ENCODE measurements at places on chromosomes 6 and 20.

DNA sequence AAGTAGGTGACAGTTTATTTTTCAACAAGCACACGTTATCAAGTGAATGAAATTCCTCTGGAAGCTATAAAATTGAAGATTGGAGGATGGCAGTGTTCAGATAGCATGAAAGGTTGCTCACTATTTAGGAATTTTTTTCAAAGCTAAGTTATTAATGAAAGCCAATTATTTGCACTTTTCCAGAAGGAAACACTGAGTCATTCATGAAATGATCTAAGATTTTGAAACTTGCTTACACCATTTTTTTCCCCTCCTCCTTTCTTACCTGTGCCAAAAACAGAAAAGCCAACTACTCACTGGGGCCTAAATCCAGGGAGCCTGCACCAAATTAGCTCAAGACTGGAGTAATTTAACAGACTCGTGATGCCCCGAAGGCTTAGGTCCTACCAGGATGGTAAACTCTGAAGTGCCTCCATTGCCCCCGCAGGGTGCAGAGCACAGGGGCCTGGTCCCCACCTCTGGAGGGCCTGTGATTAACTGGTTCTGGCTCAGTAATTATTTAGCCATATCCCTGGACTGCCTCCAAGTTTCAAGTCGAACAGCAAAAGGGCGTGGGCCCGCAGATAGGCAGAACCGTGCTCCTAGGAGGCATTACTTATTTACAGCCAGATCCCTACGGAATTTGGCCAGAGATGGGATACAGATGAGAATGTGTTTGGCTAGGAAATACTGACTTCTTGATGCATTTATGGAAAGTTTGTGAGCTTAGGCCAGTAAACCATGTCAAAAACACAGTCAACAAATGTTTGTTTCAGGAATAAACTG is 28.0 kb upstream of the ZNF217 start:
- DNase-seq: no peak

DNA sequence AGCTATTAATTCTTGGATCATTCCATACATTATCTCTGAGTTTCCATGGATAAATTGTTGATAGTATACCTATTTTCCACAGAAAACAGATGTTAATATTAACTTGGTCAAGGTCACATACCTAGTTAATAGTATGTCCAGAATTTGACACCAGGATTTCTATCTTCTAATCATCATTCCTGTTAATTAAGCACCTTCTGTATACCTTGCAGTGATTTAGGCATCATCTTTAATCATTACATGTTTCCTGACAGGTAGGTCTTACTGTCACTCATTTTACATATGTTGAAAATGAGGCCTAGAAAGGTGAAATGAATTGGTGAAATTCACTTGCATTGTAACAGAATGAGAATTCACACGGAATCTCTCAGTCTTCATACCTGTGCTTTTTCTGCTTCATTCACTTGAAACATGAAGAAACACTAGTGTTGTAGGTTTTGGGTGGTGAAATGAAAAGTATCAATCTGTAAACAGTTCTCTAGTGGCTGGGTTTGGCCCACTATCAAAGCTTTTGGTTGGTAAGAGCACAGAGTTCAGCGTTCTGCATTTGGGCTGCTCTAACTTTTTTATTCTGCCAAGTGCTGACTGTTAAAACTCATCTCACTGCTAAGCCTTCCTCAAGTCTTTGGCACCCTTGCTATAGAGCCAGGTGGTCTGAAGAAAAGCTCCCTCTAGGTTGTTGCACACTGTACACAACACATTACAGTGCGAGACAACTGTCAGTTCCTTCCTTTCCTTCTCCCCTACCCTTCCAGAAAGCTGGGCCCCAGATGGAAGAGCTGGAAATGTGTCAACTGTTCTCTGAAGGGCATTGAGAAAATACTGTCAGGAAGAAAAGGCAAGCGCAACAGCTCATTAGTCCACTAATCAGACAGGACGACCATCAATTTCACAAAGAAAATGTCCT is 57.8 kb upstream of the C20orf144 start:
- no peak for DNase-seq

GRCh38 chr6:119874381-119874780 is 524.8 kb upstream of the MAN1A1 start:
- DNase-seq: no peak

GRCh38 chr6:100230953-100231316 is 233.8 kb downstream of the SIM1 start:
- no peak for DNase-seq

DNA sequence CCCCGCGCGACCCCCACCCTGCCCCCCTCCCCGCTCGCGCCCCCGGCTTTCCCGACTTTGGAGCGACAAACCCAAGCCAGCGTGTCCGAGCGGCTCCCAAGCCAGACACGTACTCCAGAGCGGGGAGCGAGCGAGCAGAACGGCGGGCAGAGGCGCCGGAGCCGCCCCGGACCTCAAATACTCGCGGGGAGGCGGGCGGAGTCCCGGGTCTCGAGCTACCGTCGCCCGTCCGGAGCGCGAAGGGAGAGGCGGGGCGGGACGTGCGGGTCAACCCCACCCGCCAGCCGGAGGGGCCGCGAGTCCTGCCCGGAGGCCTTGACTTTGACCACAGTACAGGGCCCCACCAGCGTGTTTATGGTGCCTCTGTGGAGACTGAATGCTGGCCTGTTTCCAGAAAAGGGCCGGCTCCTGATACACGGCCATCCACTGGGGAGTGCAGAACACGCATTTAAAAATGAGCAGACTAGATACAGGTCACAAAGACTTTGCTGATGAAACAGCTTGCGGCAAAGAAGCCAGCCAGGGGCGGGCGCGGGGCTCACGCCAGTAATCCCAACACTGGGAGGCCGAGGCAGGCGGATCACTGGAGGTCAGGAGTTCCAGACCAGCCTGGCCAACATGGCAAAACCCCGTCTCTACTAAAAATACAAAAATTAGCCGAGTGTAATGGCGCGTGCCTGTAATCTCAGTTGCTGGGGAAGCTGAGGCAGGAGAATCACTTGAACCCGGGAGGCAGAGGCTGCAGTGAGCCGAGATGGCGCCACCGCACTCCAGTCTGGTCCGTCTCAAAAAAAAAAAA is at the start of gene SERPINB6:
Gene SERPINB6 (minus strand): TSS at position 148 of the 799 bp plus-strand sequence. CDS start 12,235 bp downstream, outside the sequence.
- no peak for DNase-seq

GRCh38 chr6:53944543-53944942 is 149.7 kb downstream of the LRRC1 start:
- DNase-seq: no peak

DNA sequence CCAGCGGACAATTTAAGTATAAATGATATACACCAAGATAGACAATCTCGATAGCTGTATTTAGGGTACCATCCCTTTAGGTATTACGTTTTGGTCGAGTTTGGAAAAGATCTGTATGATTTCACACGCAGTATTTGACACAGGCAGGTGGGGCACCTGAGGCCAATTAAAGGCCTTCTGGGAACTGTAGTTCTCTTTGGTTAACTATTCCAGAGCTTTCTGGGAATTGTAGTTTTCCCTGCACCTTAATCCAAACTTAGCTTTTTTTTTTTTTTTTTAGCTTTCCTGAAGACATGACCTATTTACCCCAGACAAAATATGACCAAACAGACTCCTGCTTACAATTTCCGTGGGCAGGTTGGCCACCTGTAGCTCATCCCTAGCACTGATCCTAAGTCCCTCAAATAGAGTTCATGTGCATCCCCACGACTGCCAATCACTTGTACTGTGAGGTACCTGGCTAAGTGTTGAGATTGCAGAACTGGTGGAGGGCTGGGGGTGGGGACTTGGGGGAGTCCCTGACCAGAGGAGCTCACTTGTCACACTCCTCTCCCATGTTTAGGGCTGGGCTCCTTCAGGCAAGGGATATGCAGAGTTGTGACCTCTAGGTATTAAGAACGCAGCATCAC is 999 bp upstream of the EHMT2 start:
- DNase-seq: no peak

DNA sequence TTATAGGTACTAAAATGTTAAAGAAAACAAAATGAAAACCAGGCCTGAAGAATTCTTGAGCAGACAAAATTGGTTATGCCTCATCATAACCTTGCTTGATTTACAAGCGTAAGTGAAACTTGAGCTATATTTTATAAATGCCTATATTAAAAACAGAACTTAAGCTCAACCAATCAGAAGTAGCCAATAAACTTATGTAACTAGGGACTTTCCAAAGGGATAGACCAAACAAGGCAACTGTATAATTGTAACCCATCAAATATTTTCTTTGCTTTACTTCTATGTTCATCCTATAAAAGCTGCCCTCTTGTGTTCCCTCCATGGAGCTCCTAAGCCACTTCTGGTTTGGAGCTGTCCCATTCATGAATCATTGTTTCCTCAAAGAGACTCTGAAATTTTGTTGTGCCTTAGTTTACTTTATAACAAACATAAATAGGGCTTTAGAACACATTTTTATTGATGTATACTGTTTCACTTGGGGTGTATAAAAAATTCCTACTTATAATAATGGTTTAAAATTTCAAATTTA is 101.6 kb upstream of the CARMIL1 start:
- no peak for DNase-seq

DNA sequence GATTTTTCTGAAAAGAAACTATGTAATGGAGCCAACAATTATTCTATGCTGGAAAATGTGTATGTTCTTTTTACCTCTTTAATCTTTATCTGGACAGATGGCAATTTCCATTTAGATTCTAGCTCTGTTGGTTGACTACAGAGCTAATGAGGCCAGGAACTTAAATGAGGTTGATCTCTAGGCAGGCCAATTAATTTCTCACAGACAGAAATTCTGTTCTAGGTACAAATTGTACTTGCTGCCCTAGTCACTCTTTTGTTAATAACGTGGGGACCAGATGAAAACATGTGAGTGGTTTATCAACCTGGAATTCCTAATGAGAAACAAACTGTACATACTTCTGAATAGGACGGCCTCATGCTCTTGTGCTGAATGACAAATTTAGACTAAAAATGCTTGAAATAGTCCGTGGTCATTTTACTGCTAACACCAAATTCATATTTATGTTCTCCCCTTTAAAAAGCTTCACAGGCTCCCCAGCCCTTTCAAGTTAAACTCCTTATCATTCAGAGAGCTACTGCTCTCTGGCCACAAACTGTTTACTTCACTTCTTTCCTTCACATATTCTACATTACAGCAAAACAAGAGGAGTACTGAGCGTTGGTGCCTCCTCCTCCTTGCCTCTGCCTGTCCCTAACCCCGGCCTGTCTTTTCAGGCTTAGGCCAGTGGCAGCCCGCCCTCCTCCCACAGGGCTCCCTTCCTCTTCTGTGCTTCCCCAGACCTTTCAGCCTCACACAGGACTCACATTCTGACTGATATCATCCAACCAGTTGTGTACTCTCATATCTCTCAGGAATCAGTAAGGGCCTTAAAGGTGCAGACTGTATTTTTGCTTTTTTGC is 41.4 kb downstream of the DTNBP1 start:
- no peak for DNase-seq

GRCh38 chr20:4763723-4764510 is 42.2 kb downstream of the PRND start:
- no peak for DNase-seq

DNA sequence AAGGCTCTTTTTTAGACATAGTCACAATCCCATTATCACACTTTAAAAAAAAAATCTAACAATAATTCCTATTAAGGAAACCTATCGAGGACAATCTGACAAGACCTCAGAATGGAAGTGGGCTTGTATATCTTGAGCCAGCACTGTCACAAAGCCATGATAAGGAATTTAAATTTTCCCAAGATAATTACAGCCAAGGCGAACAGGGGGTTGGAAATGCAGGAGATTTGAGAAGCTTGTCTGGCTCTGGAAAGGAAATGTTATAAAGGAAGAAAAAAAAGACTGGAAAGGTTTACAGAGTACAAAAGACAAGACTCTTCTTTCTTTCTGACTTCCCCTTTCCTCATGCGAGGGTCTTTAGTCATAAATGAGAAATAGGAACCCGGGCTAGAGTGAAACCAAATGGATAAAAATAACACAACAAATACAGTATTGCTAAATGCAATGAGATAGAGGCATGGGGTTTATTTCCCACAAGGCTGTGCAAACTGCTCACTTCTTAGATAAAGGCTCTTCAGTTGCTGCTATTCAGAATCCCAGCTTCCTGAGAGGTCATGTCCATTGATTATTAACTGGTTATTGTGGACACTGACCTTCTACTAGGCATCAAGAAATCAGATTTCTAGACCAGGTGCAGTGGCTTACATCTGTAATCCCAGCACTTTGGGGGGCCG is 13.4 kb upstream of the GHRH start:
- no peak for DNase-seq

GRCh38 chr6:115071962-115072361 is 729.1 kb upstream of the HS3ST5 start:
- DNase-seq: no peak

GRCh38 chr6:28167068-28167467 is 25.4 kb downstream of the ZKSCAN8 start:
- no peak for DNase-seq

DNA sequence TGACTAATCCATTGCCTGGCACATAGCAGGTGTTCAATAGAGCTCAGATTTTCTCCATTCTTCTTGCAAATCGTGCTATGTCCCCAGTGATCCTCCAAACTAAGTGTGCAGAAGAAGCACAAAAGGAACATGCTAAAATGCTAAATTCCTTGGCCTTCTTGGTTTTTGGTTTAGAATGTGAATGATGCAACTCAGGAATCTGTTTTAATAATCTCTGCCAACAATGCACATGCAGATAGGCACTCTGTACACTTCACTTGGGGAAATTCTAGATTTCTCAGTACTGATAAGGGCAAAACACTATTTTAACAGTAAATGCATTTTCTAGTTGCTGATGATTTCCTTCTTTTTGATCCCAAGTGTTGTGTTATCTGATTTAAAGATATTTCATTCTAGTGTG is 35.2 kb downstream of the SLC22A1 start:
- DNase-seq: no peak

DNA sequence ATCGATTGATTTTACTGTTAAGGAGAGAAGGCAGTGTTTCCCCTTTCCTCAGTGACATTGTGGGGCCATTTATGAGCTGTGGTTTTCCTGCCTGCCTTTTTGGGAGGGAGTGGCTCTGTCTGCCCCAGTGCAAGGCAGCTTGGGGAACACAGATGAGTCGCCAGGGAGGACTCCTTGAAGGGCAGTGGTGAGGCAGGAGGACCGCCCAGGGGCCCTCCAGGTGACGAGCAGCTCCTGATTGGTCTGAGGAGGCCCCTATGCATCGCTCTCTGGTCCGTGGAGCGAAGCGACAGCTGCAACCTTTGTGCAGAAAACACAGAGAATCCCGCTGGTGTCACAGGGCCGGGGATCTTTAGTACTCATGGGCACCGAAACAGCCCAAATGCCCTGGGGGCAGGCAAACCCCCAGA is 100.3 kb downstream of the TMEM242 start:
- no peak for DNase-seq

- no peak for DNase-seq
Observed at GRCh38 chr6:11410539-11411307, 126.8 kb upstream of the TMEM170B start.

DNA sequence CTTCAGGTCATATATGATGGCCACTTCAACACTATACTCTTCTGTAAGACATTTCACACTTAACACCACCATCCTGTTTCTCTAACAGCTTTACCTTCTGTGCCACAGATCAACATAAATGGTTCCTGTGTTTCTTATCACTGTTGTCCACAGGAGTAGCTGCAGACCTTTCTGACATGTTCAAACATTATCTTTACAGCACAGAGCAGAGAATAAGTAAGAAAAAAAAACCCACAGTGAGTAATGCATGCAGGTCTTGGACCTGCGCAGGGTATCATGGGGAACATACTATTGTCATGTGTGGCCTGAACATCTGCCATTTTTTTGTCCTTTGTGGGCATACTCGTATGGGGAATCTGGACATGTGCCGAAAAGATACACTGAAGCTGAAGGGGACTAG is 161.9 kb downstream of the KIF16B start:
- DNase-seq: no peak
